Epithelial cell of prostate (primary cell): ENCODE measurements at places on chromosomes 13 and 19.

DNA sequence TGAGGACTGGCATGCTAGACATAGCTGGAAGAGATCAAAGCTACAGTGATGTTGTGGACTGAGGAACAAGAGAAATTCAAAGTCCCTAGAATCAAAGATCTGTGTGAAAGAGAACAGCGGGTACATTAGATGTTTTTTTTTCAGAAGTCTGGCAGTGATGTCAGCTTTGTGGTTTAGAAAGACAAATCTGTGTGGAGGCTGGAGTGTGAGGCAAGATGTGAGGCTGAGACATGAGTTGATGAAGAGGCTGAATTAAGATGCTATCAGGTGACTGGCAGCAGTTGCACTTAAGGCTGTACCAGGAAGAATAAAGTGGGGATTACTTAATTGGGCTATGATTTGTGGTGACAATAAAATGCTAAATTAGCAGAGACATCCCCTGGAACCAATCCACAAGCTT, 46.5 kb downstream of the DNAJC3 start:
- DNase-seq, result no peak

GRCh38 chr19:15863272-15863671, 34.6 kb downstream of the CYP4F2 start:
- DNase-seq, result peak; percentile 14

GRCh38 chr13:97715763-97716162, 237.7 kb upstream of the IPO5 start:
- DNase-seq, result no peak

DNA sequence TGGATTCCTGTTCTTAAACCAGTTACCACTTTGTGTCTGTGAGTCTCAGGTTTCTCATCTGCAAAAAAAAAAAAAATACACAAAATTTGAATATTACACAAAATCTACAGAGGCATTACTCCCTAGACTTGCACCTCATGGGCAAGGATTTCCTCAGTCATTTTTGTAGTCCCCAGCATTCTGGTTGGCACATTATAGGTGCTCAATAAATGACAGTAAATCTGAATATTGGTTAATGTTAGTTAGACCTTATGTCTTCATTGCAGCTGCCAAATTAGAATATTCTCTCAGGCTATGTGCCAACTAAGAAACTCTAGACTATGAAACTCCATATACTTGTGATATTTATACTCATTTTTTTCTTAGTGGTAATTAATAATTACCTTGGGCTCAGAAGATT, 2.2 kb downstream of the ZNF507 start:
- DNase-seq, result no peak

DNA sequence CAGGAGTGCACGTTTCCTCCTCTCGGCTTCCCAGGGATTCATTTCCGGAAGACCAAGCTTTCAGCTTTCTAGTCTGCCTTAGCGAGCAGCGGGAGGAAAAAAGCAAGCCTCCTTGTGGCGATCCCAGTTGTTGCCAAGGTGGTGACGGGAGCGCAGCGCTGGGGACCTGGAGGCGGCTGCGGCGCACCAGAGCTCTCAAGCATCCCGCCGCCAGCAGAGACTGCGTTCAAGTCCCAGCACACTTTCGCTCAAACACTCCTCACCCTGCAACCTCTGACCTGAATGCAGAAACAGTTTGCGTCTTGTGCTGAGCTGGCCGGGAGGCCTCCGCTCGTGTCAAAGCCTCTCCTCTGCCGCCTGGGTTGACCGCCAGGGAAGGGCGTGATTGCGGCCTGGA, 4.9 kb downstream of the GSX1 start:
- DNase-seq, result no peak
